NCI-H2107 (cell line): ENCODE measurements at places on chromosomes 6 and 20.

GRCh38 chr6:157206359-157206815 is 116.9 kb downstream of the TMEM242 start:
- no peak for DNase-seq

DNA sequence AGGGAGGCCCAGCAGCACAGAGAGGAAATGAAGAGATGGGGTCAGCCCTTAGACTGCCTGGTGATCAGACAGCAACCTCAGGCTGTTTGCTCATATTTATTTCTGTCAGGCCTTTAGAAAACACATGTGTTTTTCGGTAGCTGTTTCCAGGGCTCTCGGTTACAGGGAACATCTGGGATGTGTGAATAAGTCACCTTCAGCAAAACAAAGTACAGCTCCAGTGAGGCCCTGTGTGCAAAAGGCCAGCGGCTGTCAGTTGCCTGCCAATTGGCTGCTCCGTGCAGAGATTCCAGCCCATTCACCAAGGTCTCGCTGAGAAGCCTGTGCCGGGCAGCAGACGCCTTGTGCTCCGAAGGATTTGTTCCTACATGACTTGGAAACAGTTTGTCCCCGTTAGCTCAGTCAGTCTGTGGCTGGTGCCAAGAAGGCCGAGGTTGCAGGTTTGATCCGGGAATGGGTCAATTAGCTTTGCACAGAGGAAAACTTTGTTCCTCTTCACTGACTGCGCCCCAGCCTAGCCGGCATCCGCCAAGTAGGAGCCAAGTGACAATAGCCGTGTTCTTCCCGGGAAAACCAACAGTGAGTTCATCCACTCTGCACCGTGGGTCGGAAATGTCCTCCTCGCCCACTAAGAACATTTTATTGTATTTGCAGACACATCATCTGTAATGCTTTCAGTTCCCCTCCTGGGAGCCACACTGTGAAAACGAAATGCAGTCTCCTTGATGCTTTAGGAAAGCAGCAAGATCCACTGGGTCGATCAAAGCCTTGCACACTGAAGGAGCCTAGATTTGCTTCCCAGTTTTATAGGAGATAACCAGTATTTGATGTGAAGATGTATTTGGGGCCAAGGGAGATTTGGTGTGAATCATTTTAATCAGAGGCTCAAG is 315.4 kb upstream of the CDYL start:
- DNase-seq, result no peak

DNA sequence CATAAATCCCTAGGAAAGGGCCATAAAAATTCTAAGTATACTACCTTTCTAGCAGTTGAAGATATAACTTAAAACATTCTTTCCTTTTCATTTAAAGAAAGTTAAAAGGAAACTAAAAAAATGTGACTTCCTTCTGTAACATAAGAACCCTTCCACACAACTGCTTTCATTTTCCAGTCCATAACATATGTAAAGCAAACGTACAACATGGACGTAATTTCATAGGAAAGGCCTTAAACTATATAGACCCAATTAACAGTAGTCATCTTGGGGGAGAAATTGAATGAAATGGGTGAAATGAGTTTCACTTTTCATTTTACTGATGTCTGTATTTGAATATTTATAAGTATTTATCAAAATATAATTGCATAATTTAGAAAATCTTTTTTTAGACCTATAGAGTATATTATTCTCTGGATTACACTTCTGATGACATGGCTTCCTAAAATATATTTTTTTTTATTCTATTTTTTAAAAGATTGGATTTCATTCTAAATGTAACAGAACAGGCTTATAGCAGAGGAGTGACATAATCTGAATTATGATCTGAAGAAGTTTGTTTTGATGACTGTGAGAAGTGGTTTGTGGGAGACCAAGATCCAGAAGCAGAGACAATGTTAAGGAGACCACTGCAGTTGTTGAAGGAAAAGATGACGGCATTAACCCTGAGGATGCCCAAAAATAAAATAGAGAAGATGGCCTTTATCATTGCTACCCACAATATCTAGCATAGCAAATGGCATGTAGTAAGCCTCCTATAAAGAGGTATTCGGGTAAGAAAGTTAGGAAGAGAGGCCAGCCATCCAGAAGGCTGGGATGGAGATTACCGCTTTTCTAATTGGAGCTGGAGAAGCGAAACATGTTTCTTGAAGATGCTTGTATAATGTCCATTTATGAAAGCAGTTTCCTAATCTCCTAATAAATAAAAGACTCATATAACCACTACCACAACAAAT is 260.4 kb downstream of the PTPRK start:
- no peak for DNase-seq

GRCh38 chr6:124947971-124948451 is 14.2 kb upstream of the RNF217 start:
- DNase-seq, result no peak

GRCh38 chr6:22829070-22829469 is 259.7 kb downstream of the HDGFL1 start:
- no peak for DNase-seq

GRCh38 chr20:4233520-4233919 is 218.2 kb upstream of the RNF24 start:
- DNase-seq, result no peak

GRCh38 chr6:18510644-18511033 is 123.5 kb downstream of the RNF144B start:
- DNase-seq, result no peak
